ENCODE measurements at places on chromosomes 11 and 22.

GRCh38 chr11:132610216-132610615, 922.1 kb downstream of the OPCML start:
- no peaks in the 10 kb centered on the region for H3K4me1 ChIP-seq
- no peak overlapping the region for H3K27ac ChIP-seq
- DNase-seq: no peak
- H3K36me3 ChIP-seq: no peaks in the 10 kb centered on the region
- no peak overlapping the region for H3K4me3 ChIP-seq

DNA sequence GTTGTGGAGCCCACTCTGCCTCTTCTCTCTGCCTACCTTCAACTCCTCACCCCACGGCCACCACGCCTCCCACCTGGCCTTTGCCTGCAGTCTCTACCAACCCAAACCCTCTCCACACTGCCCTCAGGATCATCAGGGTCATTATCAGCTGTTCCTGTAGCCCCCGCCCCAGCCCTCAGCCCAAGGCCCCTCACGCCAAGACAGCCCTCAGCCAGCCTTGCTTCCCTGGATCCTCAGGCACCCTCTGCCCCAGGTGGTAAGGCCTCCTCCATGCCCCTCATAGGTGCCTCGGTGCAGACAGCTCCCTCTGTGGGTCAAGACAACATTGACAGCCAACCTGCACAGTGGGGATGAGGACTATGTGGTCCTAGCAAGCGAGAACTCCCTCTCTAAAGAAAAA, 1.7 kb downstream of the SBF1 start:
- no peak for DNase-seq
- H3K36me3 ChIP-seq: peaks cover 5% of the 10 kb centered on the region
- peaks cover 3% of the 10 kb centered on the region for H3K27me3 ChIP-seq
- H3K27ac ChIP-seq: peak overlapping the region; percentile 74

GRCh38 chr11:135004495-135004894, 592.5 kb upstream of the B3GAT1 start:
- no peak overlapping the region for H3K4me3 ChIP-seq
- H3K36me3 ChIP-seq: no peaks in the 10 kb centered on the region
- no peak for DNase-seq
- H3K4me1 ChIP-seq: no peaks in the 10 kb centered on the region
- peaks cover 4% of the 10 kb centered on the region for H3K27me3 ChIP-seq

DNA sequence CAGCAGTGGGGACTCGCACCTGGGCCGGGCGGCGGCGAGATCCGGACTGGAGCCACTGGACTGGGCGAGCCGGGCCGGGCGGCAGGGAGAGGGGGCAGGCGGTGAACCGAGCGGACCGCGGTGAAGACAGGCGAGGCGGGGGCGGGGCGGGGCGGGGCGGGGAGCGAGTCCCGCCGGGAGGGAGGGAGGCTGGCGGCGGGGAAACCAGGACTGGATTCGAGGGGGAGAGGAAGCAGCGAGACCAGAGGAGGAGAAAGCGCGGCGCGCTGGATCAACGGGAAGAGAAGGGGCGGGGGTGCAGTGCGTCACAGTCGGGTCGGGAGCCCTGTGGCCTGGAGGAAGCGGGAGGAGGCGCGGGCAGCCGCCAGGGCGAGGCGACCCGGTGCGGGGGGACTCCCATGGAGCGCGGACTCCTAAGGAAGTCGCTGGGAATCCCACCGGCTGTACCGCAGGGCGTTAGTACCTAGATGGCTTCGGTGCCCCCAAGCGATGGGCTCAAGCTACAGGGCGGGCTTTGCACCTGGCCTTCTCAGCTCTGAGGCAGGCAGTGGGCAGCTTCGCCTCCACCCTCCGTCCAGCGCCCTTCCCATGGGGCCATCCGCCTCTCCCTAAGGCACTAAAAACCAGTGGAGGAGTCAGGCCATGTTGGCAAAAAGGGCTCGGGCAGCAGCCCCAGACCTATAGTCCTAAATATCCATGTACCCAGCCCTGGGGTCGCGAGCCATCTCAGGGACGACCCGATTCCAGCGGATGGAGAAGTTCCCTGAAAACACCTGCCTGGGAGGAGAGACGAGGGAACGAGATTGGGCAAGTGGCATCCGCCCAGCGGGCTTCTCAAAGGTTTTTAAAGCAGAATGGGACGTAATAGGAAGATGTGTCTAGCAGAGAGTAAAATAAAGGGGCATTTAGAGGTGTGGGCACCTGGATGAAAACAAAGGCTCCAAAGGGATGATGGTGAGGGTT, at the start of gene TMEM121B:
TSS of gene TMEM121B (minus strand) at position 128 of the 963 bp plus-strand sequence. CDS start 233 bp downstream, outside the sequence.
- H3K27ac ChIP-seq: no peak within 1 kb of the TSS
- peaks cover 3% of the 10 kb centered on the region for H3K36me3 ChIP-seq
- DNase-seq: no peak
- H3K4me3 ChIP-seq: peak within 1 kb of the TSS; percentile 71
- H3K27me3 ChIP-seq: peaks cover 28% of the 10 kb centered on the region

GRCh38 chr22:31142285-31142684, 2.0 kb upstream of the PLA2G3 start:
- H3K4me1 ChIP-seq: peaks cover 12% of the 10 kb centered on the region
- H3K4me3 ChIP-seq: no peak overlapping the region
- H3K27ac ChIP-seq: no peak overlapping the region
- DNase-seq: no peak
- no peaks in the 10 kb centered on the region for H3K36me3 ChIP-seq

GRCh38 chr11:45852018-45852711, 4.9 kb downstream of the CRY2 start:
- H3K27me3 ChIP-seq: no peaks in the 10 kb centered on the region
- H3K36me3 ChIP-seq: peaks cover 6% of the 10 kb centered on the region
- H3K27ac ChIP-seq: no peak overlapping the region
- no peak overlapping the region for H3K4me3 ChIP-seq
- peaks cover 22% of the 10 kb centered on the region for H3K4me1 ChIP-seq
- DNase-seq: no peak

- no peak overlapping the region for H3K4me3 ChIP-seq
- no peak for DNase-seq
- H3K36me3 ChIP-seq: no peaks in the 10 kb centered on the region
- no peak overlapping the region for H3K27ac ChIP-seq
- no peaks in the 10 kb centered on the region for H3K27me3 ChIP-seq
- H3K4me1 ChIP-seq: no peaks in the 10 kb centered on the region
Observed at GRCh38 chr22:47739291-47740015, 977.0 kb downstream of the TBC1D22A start.

DNA sequence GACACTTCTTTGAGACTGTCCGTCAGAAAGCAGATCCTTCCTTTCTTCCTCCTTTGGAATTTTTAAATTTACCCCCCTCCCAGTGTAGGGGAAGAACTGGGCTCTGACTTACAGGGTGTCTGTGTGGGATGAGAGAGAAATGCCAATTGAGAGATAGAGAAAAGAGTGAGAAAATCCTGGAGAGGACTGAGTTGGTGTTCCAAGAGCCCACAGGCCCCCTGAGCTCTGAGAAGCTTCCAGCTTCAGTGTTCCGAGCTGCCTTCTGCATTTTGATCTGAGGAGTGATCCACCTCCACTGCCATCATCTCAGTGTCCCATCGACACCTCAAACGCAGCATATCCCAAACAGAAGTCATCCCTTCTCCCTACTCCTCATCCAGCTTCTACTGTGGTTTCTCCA, 70.7 kb upstream of the GRK3 start:
- peaks cover 14% of the 10 kb centered on the region for H3K36me3 ChIP-seq
- no peak overlapping the region for H3K4me3 ChIP-seq

DNA sequence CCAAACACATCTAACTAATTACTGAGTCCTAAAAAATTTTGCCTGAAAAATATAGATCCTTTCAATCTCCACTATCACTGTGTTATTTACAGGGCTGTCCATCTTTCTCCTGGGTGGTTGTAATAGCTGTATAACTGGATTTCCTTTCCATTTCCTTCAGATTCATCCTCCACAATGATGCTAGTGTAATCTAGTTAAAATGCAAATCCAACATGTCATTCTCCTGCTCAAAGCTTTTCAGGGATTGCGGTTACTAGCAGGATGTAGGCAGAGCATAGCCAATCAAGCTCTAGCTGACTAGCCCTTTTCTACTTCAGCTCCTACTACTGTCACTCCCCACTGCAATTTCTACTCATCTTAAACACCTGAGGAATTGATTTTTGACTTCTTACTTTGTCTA, 283.0 kb downstream of the RAB38 start:
- DNase-seq: no peak
- peaks cover 6% of the 10 kb centered on the region for H3K27me3 ChIP-seq
- no peak overlapping the region for H3K27ac ChIP-seq
- no peaks in the 10 kb centered on the region for H3K36me3 ChIP-seq
- H3K4me3 ChIP-seq: no peak overlapping the region

DNA sequence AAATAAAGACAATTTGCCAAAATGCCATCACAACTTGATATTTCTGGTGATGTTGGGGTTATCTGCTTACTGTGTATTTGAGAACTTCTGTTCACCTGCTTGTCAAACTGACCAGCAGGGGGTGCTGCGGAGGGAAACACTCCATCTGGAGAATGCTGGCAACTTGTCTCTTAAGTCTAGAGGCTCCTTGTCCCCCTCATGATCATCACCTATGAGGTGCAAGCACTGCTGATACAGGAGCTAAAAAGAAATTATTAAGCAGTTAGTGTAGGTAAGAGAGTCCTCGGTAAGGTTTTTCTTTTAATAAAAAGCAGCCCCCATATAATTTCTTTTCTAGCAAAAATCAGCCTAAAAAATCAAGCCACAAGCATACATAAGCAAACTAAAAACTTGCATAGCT, 32.7 kb upstream of the GLYATL1B start:
- H3K27ac ChIP-seq: no peak overlapping the region
- H3K27me3 ChIP-seq: peaks cover 31% of the 10 kb centered on the region
- peak; percentile 58 for DNase-seq
- no peaks in the 10 kb centered on the region for H3K36me3 ChIP-seq
- H3K4me1 ChIP-seq: peaks cover 8% of the 10 kb centered on the region

All from activated T-helper 1 cell treated with anti-CD3 and anti-CD28 coated beads, Interleukin-12 subunit alpha, Interleukin-12 subunit beta, Interleukin-2, Interleukin-4 antibody, amounts not matched to agents 30 ng/mL and 10 ng/mL and 1 ng/mL, durations not matched to agents 14 hours and 24 hours and 36 hours (primary cell).